Activated T-helper 1 cell treated with anti-CD3 and anti-CD28 coated beads, Interleukin-12 subunit alpha, Interleukin-12 subunit beta, Interleukin-2, Interleukin-4 antibody, amounts not matched to agents 30 ng/mL and 10 ng/mL and 1 ng/mL, durations not matched to agents 14 hours and 24 hours and 36 hours (primary cell): ENCODE measurements at places on chromosomes 13 and 19. TPM values are rescaled to one million over a fixed set of nuclear protein-coding genes. Genes with fewer than 3 reads are reported as not detected.
A peak's percentile ranks its signal among the peaks of the same experiment; 100 is the strongest.

DNA sequence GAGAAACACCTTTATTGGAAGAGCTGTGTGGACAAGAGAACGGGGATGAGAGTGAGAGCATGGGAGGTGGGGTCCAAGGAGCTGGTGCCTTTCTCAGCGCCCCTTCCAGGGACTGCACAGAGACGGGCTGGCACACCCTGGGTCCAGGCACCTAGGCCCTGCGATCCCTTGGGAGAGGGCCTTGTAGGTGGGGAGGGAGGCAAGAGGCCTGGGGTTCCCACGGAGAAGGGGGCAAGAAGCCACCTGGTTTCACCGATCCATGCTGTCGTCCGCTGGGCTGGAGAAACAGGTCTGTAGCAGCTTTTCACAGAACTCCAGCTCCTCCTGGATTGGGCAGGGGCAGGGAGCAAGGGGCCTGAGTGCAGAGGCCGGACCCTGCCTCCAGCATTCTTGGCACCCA lies 3.5 kb upstream of the PPP6R1 start:
- DNase-seq, result no peak

DNA sequence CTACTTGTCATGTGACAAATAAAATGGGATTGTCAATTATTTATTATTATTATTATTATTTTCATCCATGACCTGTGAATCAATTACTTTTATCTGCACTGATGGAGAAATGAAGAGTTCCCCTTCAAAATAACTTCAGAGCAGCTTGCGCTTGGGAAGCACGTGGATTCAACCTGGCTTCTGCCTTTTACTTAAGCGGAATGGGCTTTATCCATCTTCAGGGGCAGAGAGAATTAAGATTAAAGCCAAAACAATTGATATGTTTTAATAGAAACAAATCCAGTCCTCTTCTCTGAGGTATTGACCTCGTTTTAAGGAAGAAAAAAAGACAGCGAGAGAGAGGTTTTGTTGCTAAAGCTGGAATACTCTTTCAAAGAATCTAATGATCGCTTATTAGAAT lies 876 bp downstream of the SACS start:
- DNase-seq, result no peak

DNA sequence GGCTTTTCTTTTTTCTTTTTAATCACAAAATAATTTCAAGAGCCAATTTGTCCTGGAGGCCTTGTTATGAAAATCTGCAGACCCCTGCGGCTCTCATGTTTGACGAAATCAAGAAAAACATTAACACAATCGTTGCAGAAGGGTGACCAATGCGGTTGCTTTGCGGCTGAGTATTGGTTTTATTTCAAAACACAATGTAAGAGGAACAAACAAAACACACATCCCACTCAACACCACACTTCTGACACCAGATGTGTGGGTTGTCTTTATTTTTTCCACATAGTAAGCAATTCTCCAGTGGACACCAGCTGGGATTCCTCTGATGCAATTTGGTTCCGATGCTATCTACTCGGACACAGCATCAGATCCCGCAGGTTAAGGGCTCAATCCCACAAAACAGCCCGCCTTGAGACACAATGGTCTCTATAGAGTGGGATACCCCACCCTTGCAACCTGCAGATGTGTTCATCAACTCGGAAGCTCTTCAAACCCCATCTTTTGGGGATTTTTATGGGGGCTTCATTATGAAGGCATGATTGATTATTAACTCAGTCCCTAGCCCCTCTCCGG lies 21.9 kb upstream of the CCDC124 start:
- no peak for DNase-seq

GRCh38 chr13:23348262-23349127 lies 85.0 kb downstream of the SACS start:
- DNase-seq, result no peak

DNA sequence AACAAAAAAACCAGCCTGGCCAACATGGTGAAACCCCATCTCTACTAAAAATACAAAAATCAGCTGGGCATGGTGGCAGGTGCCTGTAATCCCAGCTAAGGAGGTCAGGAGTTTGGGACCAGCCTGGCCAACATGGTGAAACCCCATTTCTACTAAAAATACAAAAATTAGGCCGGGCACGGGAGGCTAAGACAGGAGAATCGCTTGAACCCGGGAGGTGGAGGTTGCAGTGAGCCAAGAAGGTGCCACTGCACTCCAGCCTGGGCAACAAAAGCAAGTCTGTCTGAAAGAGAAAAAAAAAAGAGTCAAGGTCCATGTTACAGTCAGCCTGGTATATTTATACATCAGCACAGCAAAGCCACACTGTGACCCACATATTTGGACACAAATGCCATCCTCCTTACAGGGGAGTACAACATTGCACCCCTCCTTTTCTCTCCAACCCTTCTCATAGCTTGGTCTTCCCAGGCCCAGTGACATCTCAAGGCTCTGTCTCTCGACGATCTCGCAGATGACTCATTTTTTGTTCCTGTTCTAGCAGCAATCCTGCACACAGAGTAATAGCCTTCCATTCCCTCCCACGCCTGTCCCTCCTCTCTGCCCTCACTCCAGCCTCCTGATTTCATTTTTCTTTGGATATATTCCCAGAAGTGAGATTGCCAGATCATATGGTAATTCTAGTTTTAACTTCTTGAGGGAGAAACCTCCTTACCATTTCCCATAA lies 21.0 kb upstream of the DPP9 start:
- no peak for DNase-seq

- no peak for DNase-seq
Observed at GRCh38 chr13:27442797-27443196, 7.6 kb downstream of the MTIF3 start.

LGI4 gene
- total RNA-seq, result not detected in 2 replicates

DNA sequence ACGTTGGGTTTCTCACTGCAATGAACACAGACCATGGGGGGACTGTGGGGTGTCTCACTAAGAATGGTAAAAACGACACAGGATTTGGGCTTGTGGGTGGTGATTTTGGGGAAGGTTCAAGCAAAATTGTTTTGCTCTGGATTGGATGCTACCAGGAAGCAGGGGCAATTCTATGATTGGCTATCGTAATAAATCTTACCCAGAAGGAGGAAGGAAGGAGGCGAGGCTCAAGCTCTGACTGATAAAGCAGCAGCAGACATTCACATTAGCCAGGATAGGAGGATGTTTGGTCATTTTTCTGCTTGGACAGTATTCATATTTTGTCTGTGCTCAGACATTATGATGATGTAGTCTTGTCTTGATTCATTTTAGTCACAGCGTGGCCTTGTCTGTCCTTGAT lies 1.5 kb downstream of the ZNF576 start:
- no peak for DNase-seq

DNA sequence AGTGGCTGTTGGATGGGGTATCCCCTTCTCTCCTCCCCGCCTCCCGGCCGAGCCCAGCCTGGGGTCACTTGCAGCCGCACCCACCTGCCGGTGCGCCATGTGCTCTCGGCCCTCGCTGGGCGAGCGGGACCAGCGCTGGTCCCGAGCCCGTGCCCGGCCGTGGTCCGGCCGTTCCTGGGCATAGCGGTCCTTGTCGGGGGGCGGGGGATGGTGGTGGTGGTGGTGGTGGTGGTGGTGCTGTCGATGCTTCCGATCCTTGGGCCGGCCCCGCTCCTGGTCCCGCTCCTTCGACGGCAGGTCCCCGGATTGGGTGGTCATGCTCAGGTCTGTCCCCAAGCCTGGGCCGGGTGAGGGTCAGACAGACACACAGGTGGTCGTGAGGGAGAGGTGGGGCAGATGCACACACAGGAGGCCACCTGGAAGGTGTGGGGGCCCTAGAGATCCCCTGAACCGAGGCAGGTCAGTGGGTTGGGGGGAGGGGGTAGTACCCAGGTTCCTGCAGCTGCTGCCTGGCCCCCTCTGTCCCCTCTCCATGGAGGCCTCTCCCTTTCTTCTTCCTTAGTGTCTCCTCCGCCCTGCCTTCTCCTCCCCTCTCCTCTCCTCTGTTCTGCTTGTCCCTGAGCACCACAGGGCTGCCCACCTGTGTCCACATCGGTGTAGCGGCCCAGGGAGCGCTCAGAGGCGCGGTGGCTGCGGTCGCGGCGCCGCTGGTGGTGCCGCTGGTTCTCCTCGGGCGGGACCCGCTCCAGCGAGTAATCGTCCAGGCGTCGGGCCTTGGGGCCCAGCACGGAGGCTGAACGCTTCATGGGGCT lies 58.7 kb downstream of the IER2 start:
- no peak for DNase-seq

GRCh38 chr13:23440821-23441618 lies 7.5 kb upstream of the SACS start:
- DNase-seq, result no peak

GRCh38 chr19:30647891-30648720 lies 275.9 kb downstream of the ZNF536 start:
- no peak for DNase-seq

USHBP1 gene
- 0.10 and 0.26 TPM in 2 replicates for total RNA-seq

DNA sequence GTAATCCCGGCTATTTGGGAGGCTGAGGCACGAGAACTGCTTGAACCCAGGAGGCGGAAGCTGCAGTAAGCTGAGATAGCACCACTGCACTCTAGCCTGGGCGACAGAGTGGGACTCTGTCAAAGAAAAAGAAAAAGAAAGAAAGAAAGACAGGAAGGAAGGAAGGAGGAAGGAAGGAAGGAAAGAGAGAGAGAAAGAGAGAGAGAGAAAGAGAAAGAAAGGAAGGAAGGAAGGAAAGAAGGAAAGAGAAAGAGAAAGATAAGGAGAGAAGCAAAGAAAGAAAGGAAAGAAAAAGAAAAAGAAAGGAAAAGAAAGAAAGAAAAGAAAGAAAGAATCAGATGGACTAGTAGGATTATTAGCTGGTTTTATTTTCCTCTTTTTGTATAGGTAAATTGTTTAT lies 22.8 kb downstream of the ZNF541 start:
- no peak for DNase-seq

DNA sequence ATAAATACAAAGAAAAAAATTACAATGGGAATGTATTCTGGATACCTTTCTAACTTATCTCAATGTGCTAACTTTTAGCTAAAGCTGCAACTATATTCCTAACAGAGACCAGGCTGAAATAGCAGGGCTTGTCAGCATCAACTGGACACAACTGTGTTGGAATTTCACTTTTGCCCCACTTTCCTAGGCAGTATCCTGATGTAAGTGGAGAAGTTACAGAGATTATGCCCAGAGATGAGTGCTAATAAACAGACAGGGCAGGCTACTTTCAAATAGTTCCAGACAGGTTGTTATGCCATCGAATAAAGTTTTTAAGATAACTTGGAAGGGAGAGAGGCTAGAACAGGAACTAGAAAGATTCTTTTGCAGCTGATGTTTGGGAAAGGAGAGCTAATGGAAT lies 201.9 kb downstream of the KCTD12 start:
- DNase-seq, result no peak

GRCh38 chr19:17996826-17997316 lies 11.1 kb upstream of the ARRDC2 start:
- peak; percentile 81 for DNase-seq

GRCh38 chr19:34487651-34488051 lies 6.1 kb downstream of the WTIP start:
- no peak for DNase-seq

DNA sequence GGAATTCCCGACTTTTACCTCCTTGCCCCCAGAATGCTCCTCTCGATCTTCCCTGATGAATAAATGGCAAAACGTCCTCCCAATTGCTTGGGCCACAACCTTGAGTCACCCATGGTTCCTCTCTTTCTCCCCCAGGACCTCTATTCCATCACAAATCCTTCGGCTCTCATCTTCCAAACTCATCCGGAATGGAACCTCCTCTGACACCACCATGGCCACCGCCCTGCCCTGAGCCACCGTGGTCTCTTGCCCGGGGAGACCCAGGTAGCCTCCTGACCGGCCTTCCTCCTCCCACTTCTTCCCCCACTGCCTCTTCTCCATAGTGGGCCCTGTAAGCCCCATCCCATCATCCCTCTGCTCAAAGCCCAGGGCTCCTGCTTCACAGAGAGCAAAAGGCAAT lies 4.9 kb downstream of the SLC7A10 start:
- no peak for DNase-seq

DNA sequence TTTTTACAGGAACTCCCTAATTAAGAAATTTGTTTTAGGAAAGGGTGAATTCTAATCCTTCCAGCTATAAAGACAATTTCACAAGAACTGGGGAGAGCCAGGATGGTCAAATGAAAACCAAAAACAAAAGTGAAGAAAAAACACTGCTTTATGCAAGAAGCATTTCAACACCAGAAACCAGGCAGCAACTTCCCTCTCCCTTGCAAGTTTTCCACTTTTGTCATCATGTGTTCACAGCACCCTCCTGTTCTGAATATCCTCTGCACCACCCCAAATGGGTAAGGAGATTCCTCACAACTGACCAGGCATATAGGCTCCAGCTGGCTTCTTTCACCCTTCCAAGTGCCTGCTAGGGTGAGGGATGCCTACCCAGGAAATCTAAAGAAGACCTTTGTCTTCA lies 328.1 kb downstream of the TBC1D4 start:
- no peak for DNase-seq

DNA sequence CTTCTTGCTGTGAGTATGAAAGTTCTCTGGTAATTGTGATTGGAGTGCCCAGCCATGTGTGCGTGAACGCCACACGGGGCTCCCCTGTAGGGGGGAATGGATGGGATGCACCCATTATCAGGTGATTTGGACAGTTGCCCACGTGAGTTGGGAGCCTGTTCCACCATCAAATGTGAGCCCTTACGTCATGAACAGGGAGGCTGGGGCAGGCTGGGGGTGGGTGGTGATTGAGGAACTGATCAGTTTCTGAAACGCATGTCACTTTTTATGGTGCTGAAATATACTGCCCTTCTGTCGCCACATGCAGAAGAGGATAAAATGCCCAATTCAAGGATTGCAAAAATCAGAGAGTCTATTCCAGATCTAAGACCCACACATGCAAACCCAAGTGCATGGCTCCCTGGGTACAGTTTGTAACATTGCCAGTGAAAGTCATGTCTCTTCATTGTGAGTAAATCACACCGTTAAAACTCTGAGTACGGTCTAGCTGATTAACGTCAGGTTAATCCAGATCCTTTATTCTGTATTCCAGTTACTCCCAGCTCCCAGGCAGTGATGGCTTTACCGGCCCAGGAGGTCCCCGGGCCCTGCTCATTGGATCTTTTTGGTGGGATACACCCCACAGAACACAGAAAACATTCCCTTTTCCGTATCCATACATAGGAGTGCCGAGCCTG lies 90.2 kb downstream of the RAB20 start:
- no peak for DNase-seq

- no peak for DNase-seq
Observed at GRCh38 chr19:51531349-51532315, at the start of gene SIGLEC6. TSS of gene SIGLEC6 (minus strand) at chr19:51531670. CDS start at chr19:51531648, 22 bp downstream.

OR2Z1 gene
- total RNA-seq, result not detected in 2 replicates

GRCh38 chr19:51081476-51081875 lies 1.2 kb downstream of the KLK14 start:
- no peak for DNase-seq

BCKDHA gene
- total RNA-seq, result 14.6 and 22.7 TPM in 2 replicates

GRCh38 chr19:11018179-11018578 lies 57.3 kb downstream of the SMARCA4 start:
- DNase-seq, result no peak

DNA sequence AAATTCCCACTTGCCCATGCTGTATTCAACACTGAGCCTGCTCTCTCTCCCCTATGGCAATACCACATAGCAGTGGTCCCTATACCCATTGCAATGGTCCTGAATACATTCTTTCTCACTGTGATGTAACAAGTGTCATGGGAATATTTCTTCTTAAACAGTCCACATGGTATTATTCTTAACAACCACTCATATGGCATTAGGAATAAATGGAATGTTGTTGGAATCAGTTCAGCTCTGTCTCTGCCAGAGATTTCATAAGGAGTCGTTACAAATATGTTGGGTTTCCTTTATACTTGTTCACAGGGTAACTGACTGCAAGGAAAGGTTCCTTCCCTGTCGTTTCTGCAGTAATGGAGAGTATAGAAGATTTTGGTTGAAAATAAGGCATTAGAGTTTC lies 128.3 kb upstream of the SPATA13 start:
- no peak for DNase-seq
